Mucosa of gallbladder (tissue), 1 donor: ENCODE measurements at places on chromosomes 12 and 14.

DNA sequence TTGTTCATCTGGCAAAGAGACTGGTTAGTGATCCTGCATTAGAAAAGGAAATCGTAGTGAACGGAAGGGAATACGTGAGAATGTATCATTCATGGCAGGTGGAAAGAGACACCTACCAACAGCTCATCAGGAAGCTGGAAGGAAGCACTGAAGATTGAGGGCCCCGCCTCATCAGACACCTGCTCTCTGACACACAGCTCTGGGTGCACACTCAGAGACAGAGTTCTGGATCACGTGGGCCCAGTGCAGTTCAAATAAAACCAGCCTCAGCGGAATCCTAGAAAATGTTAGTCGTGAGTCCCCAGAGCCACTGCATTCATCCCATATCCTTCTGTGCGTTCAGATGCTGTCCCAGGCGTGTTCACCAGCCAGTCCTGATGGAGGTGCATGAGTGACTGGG lies 129.7 kb downstream of the GLT1D1 start:
- DNase-seq: no peak

DNA sequence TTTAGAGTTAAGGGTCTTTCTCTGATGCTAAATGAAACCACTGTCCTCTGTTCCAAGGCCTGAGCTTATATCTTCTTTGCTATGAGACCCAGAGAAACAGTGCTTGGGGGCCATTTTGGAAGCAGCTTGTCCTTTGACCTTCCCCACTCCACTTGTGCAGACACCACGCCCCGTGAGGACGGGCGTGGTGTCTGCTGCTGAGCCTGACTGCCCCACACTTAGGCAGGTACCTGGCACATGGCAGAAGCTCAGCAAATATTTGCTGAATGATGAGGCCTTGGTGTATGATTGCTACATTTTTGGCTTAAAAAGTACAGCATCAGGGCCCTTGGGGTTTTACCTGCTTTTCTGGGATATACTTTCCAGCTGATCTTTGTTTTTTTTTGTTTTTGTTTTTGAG lies 69.9 kb downstream of the RASSF3 start:
- DNase-seq: no peak

- DNase-seq: no peak
These were observed 19.2 kb downstream of the TBX3 start for GRCh38 chr12:114664651-114665320.

- DNase-seq: no peak
These were observed 19.8 kb downstream of the OR5AU1 start for GRCh38 chr14:21136024-21136423.

DNA sequence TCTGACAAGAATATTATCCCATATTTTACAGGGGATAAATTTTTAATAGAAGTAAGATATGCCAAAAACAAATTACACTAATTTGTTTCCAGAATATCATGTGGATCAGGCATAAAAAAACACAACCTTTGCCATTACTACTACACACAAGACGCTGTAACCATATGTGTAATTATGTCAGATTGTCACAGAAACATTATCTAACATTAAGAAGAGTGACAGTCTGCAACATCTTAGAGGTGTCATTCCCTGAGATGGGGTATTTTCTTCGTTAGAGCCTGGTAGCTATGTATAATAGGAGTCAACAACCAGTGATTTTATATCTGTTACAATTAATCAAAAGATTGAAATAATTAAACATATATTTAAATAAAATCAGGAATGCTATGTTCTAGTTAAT lies 518.9 kb downstream of the RERGL start:
- DNase-seq: no peak

- DNase-seq: no peak
These were observed 183.8 kb downstream of the PAX9 start for GRCh38 chr14:36845356-36846012.

DNA sequence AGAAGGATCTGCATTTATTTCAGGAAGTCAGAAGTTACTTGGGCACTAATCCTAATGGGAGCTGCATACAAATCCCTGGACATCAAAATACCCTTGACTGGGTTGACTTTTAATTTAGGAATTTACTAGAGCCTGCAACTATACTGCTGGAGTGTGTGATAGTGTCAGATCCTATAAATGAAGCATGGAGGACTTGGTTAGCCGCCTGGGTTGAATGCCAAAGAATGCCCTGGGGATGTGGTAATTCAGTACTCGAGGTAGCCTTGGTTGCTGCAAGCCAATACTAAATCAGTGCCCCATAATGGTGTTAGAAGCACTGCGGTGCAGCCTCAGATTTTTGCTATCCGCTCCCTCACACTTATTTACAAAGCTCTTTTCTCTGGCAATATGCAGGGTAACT lies 184.9 kb downstream of the CAPZA3 start:
- DNase-seq: no peak

DNA sequence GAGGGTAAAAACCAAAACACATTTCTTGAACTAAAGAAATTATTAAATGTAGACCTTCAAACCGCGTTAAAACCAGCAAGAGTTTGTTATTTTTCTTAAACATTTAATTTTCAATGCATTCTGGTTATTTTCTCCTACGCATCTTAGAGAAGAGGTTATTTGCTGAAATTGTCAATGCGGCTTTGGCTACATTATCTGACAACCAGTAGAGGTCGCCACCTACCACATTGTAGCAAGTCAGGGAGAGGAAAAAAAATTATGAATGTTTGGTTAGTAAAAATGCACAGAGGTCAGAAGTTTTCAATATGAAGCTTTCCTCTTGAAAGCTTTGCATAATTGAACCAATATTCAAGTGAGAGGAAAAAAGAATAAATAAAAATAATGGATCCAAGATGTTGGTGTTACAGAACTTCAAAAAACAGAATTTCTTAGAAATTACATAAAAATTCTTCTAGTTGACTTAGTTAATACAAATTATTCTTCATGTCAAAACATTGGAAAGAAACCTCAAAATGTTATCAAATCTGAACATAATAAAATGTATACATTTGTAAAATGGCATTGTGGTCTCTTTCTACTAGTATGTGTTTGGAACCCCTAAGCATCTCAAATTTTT lies 159.4 kb upstream of the TMTC2 start:
- DNase-seq: peak; percentile 24

DNA sequence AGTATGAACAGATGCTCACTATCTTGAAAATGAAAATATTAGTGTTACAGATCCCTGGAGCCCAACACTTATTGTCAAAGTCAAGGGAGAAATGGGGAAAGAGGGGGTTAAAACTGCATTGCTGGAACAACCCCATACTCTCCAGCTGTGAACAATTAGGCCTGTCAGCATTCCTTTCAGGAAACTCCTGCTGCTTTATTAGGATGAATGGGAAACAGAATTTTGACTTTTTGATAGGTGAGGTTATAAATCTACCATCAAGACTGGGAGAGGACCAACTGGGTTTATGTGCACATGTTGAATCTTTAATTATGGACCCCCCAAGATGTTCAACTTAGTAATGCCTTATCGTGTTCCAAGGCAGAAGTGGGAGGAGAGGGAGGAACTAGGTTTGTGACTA lies 85.0 kb downstream of the TMTC1 start:
- no peak for DNase-seq

- no peak for DNase-seq
These were observed 7.1 kb downstream of the STX2 start for GRCh38 chr12:130831876-130832405.

DNA sequence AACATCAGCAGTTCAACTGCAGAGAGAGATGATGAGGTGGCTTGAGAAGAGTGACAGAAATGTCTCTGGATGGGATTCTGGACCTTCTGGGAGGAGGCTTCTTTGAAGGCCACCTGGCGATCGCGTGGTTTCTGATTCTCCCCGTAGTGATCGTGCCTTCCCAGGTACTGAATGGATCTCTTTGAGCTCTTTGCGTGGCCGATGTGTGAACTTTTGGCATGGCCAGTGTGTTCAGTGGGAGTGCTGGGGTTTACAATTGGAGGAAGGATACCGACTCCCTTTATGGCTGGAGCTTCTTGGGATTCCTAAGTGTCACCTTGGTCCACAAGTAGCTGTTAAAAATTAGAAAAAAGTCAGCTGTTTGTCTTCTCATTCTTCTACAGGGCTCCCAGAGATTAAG lies 374.7 kb downstream of the C12orf75 start:
- no peak for DNase-seq

DNA sequence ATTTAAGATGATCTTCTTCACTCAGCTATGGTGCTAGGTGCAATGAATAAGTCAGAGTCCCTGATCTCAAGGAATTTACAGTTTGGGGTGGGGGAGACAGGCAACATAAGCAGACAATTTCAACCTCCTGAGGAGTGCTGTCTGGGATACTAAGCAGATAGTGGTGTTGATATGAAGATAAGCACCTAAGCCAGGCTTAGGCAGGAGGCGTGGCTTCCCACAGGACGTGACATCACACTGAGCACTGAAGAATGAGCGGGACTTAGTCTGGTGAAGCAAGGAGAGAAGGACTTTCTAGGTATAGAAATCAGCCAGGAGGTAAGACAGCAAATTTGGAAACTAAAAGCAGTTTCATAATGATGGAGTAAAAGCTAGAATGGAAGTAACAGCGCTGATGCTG lies 6.8 kb downstream of the PRPH start:
- DNase-seq: no peak

- DNase-seq: no peak
These were observed 2.9 kb upstream of the MMP17 start for GRCh38 chr12:131825146-131825892.

- DNase-seq: no peak
These were observed 98.8 kb downstream of the B4GALNT3 start for GRCh38 chr12:558580-558979.

- DNase-seq: no peak
These were observed 170.7 kb upstream of the E2F7 start for GRCh38 chr12:77236066-77236465.

DNA sequence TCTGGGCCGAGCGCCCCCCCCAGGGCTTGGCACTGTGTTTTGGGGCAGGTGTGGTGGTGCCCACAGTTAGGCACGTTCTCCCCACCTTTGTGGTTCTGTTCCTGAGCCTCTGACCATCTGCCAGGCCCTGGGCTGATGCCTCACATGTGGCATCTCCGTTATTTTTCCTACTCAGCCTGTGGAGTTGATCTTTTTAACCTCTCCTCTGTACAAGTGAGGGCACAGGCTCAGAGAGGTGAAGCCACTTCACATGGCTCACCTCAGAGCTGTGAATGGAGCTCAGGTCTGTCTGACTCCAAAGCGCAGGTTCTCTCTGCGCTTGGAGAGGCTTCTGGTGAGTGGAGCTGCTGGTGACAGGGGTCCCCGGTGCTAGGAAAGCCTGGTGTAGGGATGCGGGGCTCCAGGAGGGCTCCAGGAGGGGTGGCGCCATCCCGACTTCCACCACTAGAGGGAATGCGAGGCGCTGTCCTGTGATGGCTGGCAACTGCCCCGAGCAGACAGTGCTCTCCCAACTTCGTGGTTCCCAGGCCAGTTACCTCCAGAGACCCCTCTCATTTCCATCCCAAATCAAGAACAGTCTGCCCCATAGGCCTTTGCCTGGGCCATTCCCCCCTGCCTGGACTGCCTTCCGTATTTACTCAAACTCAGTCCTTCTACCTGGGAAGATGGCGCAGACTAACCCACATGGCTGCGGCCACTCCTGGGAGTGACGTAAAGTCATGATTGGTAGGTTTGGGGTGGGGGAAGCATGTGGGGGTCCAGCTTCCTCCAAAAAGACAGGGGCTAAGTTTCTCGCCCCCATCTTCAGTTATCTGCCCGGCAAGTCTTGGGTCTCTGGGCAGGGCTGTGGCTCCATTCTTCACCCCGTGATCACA lies 9.9 kb downstream of the BCL7A start:
- peak; percentile 35 for DNase-seq

DNA sequence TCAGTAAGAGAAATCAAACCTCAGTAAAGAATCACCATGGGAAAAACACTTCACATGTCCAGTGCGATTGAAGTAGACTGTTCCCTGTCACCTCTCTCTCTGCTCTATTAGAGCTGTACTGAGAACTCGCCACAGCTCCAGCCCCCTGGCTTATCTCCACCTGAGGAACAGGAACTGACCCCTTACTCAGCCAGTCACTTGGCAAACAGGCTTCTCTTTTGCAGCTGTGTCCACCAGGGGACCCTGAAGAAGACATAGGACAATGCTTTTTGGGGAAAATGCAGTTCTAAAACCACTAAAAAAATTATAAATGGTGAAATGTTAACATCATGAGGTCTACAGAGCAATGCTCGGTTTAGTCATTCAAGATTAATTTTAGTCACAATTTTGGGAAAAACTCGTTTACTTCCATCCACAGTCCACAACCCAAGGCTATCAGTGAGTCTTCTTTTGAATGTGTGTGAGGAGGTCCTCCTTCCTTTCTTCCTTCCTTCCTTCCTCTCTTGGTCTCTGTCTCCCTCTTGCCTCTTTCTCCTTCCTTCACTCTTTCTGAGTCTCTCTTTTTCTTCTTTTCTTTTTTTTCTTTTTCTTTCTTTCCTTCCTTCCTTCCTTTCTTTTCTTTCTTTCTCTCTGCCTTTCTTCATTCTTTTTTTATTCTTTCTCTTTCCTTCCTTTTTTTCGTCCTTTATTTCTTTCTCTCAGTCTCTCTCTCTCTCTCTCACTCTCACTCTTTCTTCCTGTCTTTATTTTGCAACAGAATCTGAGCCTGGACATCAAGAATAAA lies 1189.5 kb upstream of the TMEM132C start:
- no peak for DNase-seq

- no peak for DNase-seq
These were observed 225.4 kb downstream of the KLHL28 start for GRCh38 chr14:44736326-44736725.

DNA sequence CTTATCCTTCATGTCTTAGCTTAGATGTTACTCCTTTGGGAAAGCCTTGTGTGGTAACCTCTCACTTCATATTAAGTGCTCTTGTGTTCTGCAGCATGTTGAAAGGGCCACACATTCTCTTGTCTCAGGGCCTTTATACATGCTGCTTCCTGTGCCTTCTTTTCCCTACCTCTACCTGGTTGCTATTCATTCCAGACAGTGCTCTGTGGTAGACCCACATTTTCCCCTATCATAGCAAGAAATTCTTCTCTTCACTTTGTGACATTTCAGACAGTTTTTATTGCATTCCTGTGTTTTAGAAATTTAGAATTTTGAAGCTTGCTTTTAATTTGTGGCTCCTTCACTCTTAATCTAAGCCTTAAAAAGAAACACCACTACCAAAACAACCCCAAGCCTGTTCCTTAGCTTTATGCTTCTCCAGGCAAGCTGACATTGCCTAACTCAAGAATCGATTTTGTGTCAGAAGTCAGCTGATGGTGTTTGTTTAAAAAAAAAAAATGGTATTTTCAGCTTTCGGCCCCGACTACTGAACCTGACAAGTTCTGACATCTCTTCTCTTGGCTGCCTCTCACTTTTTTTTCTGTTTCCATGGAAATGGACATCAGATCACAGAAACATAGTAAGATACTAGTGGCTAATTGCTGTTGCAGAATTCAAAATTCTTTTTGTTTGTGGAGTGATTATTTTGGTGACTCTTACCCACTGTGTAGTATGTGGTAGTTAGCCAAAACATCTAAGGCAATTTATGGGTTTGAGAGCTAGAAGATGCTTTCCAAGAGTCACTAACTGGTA lies 156.3 kb downstream of the NUBPL start:
- DNase-seq: no peak
